ENCODE measurements at places on chromosomes 3 and 15.

GRCh38 chr15:93050648-93051047 is 38.4 kb downstream of the RGMA start:
- no peak for DNase-seq

GRCh38 chr15:78620021-78620526 is 722 bp downstream of the CHRNA3 start:
- peak; percentile 30 for DNase-seq

DNA sequence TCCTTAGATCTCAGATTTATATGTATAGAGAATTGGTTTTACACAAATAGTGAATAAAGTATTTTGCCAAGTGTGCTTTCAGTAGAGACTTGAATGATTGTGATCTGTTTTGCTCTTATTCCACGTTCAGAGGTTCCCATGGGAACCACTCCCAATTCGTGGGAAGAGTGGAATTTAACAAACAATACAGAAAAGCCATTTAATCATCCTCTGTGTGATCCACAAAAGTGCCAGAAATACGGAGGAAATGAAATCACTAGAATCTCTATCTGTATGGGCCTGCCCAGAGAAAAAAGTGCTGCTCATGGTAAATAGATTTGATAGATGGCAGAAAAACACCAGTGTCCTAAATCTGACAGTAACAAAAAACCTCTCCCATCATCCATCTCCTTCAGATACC is 56.0 kb downstream of the CNTN4 start:
- DNase-seq: no peak

DNA sequence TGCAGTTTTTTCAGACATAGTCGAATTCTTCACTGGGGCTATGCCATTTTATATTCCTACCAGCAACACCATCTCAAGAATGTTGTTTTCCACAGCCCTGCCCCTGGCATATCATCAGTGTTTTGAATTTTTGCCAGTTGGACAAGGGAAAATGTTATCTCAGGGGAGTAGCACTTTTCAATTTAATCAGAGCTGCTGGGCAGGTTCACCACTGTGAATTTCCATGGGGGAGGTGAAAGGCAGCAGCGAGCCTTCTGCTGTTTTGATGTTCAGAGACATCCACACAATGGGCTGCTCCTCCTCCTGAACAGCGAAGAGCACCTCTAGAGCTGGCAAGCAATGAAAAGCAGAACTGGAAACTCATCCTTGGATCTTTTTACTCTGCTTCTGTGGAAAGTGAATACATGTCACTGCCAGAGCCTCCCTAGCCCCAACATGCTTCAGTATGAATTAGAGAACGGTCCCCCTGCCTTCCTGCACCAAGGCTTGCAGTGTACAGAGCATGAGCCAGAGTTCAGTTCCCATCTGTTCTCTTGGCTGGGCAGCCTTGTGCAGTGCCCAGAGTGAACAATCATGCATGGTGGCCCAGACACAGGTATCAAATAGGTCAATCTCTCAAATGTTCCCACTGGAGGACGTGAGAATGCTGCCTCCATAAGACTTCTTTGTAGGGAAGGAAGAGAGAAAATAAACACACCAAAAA is 56.1 kb upstream of the RAD18 start:
- no peak for DNase-seq

DNA sequence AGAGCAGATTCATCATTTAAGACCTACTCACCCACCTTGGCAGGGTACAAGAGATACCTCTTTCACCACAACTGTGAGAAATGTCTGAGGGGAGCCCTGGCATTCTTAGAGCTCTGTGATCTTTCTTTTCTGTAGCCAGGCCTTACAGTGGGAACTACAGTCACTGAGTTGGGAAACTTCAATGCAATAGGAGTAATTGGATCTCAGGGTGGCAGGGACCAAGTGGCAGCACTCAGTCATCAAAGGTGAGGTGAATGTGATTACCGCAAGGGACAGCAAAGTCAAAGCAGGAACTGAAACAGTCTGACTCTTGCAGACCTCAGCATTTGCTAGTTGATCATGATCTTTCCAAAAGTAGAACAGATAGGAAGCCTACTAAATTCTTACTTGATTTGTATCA is 7.2 kb upstream of the MCF2L2 start:
- peak; percentile 70 for DNase-seq

- no peak for DNase-seq
These were observed 20.3 kb downstream of the CDAN1 start for GRCh38 chr15:42716626-42717025.

GRCh38 chr3:132749786-132750185 is 27.6 kb upstream of the NPHP3 start:
- DNase-seq: no peak

- DNase-seq: no peak
These were observed 25.2 kb upstream of the XCR1 start for GRCh38 chr3:46052531-46052930.

DNA sequence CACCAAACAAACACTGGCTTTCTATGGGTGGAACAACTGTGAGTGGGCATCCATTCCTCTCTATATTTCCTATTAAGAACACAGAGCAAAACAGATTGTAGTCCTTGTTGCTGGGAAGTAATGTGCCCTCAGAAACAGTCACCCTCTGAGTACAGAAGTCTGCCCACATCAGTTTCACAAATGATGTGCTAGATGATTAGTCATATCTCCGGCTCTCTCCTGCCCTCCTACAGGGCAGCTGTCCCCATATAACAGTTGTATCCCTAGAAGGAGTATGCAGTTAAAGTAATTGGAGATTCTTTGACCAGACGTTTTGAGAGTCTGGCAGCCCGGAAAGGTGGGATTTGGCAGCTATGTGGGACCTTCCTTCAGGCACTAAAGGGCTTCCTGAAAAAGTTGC is 159.9 kb downstream of the APBA2 start:
- no peak for DNase-seq

DNA sequence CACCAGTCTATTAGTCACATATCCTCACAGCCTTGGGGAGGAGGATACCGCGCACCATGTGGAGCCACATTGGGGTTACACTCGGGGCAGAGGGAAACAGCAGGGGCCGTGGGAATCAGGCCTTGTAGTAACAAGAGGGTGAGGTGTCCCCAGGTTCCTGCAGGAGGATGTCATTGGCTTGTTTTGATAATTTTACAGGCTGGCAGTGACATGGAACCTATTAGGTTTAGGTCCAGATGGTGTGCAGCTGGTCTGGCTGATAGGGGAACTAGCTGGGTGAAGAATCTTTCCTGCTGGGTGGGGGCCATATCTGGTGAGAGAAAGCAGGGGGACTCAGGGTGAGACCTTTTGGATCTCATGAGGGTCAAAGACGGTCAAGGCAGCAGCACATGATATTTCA is 9.8 kb upstream of the MEF2A start:
- no peak for DNase-seq
